ENCODE measurements at places on chromosomes 13 and 19. TPM values are rescaled to one million over a fixed set of nuclear protein-coding genes. Genes with fewer than 3 reads are reported as not detected.

- peak overlapping the region; percentile 72 for H3K27ac ChIP-seq
- no peaks in the 10 kb centered on the region for H3K36me3 ChIP-seq
- peaks cover 4% of the 10 kb centered on the region for H3K4me1 ChIP-seq
- H3K27me3 ChIP-seq = no peaks in the 10 kb centered on the region
Measured at GRCh38 chr19:49809160-49809940, 3.7 kb downstream of the FUZ start.

DNA sequence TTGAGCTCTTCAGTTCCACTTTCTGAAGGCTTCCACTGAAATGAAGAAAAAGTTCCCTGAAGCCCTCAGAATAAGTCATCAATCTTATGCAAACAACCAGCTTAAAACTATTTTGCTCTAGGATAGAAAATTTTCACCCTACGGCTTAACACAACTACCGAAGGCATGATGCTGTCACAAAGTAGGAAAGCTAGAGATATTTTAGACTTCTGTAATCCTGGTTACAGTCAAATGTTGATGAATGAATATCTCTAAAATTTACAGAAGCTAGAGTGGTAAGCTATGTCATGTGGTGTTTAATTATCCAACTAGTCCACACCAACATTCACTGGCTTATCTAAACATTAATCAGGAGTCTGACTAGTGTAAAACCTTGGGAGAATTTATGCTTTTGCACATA, 197.9 kb downstream of the SUCLA2 start:
- no peak overlapping the region for H3K4me3 ChIP-seq
- no peaks in the 10 kb centered on the region for H3K36me3 ChIP-seq
- H3K27ac ChIP-seq = no peak overlapping the region

CALR3 gene
- total RNA-seq = not detected

DNA sequence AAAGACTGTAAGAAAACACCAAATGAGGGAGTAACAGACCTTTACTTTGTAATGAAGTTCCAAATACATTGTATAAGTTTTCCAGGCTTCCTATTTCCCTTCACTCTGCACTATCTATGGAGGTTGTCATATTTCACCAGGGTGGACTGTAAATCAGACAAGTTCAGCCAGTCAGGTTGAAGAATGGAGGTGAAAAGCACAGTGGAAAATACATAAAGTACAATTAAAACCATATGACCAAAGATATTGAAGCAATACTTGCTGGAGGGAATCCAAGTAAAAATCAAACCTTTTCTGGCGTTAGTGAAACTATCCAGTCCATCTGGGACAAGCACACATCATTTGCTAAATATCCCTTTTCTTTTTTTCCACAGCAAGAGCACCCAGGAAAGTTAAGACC, 3.2 kb downstream of the LHFPL6 start:
- peak overlapping the region; percentile 19 for H3K4me3 ChIP-seq
- H3K27me3 ChIP-seq = no peaks in the 10 kb centered on the region
- no peak for DNase-seq

ZNF529 gene
- 12.6 TPM for total RNA-seq

DENND1C gene
- 1.8 TPM for total RNA-seq

ZNF728 gene
- total RNA-seq = 2.2 TPM

LRRC63 gene
- total RNA-seq = 0.20 TPM

DNA sequence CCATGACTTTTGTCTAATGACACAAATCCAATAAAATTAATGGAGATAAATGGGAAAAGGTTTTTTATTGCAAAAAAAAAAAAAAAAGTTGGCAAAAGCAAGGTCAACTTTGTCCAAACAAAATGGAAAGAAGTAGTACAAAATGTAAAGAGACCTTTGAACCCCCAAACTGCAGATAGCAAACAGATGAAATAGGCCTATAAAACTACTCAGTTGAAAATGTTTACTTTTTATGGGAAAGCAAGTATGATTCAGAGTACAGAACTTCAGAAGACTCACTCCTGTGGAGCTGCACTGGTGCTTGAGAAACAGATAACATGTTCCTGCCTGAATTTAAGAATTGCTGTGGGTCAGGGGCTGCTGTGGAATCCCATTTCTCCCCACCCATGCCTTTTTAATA, 9.8 kb upstream of the ZNF177 start:
- peaks cover 3% of the 10 kb centered on the region for H3K36me3 ChIP-seq
- no peaks in the 10 kb centered on the region for H3K4me1 ChIP-seq
- H3K27me3 ChIP-seq = no peaks in the 10 kb centered on the region
- no peak for DNase-seq

DNA sequence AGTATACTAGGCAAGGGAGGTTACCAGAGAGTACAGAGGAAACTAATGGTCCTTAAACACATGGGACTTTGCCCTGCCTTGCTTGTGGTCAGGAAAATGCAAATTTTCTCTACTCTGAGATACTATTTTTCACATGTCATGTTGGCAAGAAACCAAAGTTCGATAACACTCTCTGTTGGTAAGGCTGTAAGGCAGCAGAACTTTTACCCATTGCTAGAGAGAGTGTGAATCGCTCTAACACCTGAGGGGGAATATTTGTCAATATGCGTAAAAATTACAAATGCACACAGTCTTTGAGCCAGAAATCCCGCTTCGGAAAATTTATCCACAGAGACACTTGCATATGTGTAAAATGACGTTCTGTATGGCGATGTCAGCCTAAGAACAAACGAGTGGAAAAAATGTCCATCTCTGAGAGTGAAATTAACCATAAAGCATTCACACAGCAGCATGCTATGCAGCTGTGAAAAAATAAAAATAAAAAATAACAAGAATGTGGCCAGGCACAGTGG, 9.5 kb upstream of the RFX1 start:
- no peaks in the 10 kb centered on the region for H3K36me3 ChIP-seq
- no peak overlapping the region for H3K27ac ChIP-seq
- H3K4me3 ChIP-seq = no peak overlapping the region
- no peak for DNase-seq
- H3K27me3 ChIP-seq = no peaks in the 10 kb centered on the region
- H3K4me1 ChIP-seq = no peaks in the 10 kb centered on the region

- H3K27ac ChIP-seq = no peak overlapping the region
- no peak overlapping the region for H3K4me3 ChIP-seq
- H3K27me3 ChIP-seq = peaks cover 3% of the 10 kb centered on the region
Measured at GRCh38 chr13:80070024-80070703, 270.8 kb downstream of the SPRY2 start.

DNA sequence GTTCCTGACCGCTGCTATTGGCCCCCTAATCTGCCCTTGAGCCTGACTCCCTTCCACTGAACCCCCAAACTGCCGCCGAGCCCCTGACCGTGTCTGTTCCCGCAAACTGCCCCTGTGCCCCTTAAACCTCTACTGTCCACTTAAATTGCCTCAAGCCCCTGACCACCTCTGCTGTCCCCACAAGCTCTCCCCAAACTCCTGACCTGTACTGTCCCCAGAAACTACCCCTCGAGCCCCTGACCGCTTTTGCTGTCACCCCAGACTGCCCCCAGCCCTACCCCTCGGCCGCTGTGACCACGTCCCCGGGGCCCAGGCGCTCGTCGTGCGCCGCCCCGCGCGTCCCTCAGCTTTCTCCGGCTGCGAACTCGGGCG, 382 bp downstream of the ZNF77 start:
- peak overlapping the region; percentile 85 for H3K27ac ChIP-seq
- no peaks in the 10 kb centered on the region for H3K27me3 ChIP-seq
- H3K4me1 ChIP-seq = peaks cover 7% of the 10 kb centered on the region
- no peak for DNase-seq

DNA sequence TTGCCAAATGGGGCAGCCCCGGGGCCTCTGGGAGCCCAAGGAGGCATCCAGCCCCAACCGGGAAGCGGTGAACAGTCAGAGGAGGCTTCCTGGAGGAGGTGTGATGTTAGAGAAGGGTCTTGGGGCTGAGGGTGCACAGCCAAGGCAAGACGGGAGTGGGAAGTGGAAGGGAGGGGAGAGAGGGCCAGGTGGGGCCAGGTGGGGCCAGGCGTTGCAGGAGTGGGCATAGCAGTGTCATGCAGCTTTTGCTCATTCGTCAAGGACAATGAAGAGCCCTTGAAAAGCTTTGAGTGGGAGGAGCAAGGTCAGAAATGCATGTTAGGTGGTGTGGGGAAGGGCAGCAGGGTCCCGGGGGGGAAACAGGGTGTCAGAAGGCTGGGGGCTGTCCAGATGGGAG, 1.8 kb downstream of the FBN3 start:
- no peaks in the 10 kb centered on the region for H3K4me1 ChIP-seq
- no peak overlapping the region for H3K27ac ChIP-seq
- DNase-seq = no peak
- no peak overlapping the region for H3K4me3 ChIP-seq
- no peaks in the 10 kb centered on the region for H3K36me3 ChIP-seq

PNMA8B gene
- total RNA-seq = 8.3 TPM

- H3K4me3 ChIP-seq = no peak overlapping the region
- H3K4me1 ChIP-seq = peaks cover 2% of the 10 kb centered on the region
- no peak overlapping the region for H3K27ac ChIP-seq
- no peaks in the 10 kb centered on the region for H3K27me3 ChIP-seq
- no peaks in the 10 kb centered on the region for H3K36me3 ChIP-seq
Measured at GRCh38 chr13:98983182-98983581, 5.3 kb upstream of the DOCK9 start.

DNA sequence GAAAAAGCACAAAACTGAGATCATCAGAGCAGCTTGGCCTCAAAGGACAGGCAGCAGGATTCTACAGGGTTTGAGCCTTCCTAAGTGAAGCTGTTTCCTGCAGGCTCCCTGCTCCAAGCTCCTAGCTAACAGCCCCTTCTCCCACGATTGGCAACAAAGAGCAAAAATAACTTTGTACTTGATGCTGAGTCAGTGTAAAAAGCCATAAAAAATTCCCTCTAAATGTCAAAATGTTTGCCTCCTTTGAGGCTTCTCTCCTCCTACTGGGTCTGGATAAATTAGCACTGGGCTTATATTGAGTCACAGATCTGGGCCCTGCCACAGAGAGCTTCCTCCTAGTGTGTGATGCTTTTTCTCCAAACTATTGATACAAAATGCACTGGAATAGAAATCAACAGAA, 153.3 kb downstream of the TNFRSF19 start:
- no peaks in the 10 kb centered on the region for H3K27me3 ChIP-seq
- DNase-seq = no peak
- no peaks in the 10 kb centered on the region for H3K36me3 ChIP-seq
- no peak overlapping the region for H3K4me3 ChIP-seq

GRCh38 chr19:6056282-6056741, 54.0 kb downstream of the RFX2 start:
- H3K4me3 ChIP-seq = no peak overlapping the region
- no peak for DNase-seq
